ENCODE measurements at places on chromosomes 13 and 19.

DNA sequence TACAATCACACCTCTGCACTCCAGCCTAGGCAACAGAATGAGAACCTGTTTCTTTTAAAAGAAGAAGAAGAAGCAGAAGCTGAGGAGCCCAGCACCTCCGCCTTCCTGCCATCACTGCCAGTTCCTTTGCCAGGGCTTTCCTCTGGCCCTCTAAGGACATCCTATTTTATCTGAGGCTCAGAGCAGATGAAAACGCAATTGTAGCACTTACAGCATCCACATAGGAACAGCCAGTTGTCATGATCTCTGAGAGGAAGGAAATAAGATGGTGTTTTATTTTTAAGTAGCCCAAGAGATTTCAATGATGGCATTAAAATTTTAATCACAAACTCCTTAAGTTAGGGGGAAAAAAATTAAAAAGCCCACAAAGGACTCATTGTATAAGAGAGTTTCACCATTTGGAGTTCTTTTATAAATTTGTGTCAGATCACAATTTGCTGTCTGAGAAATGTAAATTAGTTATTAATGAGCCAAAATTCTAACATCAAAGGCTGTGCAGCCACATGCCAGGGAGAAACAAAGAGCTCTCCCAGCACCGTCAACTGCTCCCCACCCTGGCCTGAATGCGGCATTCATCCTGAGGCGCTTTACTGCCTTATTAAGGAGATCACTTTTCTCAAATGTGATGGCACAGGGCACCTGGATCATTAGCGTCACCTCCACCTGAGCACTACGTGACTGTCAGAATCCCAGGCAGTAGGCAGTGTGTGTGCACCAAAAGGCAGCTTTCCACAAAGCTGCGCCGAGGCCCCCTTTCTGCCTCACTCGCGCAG is 393.0 kb downstream of the FOXO1 start:
- DNase-seq = no peak

GRCh38 chr13:31444266-31444856 is 244.6 kb downstream of the B3GLCT start:
- DNase-seq = no peak

GRCh38 chr13:43391036-43391435 is 367.6 kb downstream of the DNAJC15 start:
- no peak for DNase-seq

GRCh38 chr19:17473041-17473440 is 2.7 kb downstream of the SLC27A1 start:
- DNase-seq = no peak

DNA sequence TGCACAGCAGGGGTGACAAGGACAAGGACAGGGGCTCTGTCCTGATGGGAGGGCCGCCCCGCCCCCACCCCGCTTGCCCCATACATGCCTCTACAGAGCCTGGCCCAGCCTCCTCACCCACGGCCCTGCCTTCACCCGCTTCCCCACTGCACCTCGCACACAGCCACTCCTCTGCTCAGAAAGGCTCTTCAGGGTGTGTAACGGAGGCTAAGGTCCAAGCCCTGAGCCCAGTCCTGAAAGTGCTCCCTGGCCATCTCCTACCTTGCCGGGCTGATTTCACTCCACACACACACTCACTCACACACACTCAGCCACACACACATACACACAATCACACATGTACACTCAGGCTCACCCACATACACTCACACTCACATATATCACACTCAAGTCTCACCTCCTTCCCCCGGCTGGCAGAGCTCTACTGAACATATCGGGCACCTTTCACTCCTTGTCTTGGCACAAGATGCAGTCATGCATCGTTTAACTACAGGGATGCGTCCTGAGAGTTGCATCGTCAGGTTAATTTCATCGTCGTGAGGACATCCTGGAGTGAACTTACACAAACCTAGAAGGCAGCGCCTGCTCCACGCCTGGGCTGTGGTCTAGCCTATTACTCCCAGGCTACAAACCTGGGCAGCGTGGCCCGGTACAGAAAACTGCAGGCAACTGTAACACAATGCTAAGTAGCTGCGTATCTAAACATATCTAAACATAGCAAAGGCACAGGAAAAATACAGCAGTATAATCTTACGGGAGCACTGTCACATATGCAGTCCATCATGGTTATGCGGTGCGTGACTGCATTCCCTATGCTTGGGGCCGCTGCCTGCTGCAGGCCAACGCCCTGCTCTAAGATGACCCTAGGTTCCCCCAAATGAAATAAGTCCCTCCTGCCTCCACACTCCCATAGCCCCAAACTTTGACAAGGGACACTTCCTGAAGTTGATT is 13.1 kb downstream of the EPS15L1 start:
- peak; percentile 13 for DNase-seq

GRCh38 chr19:17333611-17334413 is 843 bp downstream of the ANO8 start:
- DNase-seq = peak; percentile 48

DNA sequence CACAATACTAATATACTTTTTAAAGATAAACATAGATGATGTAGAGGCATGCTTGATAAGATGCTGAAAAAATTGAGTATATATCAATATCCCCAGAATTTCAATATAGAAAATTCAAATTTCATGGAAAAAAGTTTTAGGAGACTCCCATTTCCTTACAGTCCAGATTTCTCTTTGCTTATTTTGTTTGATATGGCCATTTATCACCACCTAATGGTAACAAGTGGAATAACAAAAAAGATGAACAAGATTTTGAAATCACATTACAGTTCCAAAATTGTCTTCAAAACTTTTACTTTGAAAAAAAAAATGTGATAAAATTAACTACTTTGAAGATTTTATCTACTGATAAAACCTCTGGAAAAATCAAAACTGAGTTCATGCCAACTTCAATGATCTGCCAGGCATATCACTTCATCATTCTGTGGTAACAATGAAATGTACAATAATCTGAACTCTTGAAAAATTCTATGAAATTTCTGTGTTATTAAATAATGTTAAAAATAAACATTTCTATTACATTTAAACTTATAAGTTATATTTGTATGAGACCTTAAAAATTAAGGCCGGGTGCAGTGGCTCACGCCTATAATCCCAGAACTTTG is 17.5 kb downstream of the MIPEP start:
- DNase-seq = no peak

DNA sequence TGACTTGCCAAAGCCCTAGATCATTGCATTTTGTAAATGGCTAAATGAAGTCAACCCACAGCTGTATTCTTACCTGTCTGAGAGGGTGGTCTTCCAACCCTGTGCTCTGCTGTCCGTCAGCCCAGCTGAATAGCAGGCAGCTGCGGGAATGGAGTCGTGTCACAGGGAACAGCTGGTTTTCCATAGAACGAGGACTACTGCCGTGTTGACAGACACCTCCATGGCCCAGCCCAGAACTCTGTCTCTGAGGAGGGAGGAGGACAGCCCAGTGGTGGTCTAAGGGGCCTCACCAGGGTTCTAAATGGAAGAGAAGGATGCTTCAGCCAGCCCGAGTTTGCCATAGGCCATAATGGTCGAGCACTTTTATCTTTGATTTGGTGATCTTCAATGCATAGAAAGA is 110.7 kb downstream of the SLC7A1 start:
- no peak for DNase-seq

DNA sequence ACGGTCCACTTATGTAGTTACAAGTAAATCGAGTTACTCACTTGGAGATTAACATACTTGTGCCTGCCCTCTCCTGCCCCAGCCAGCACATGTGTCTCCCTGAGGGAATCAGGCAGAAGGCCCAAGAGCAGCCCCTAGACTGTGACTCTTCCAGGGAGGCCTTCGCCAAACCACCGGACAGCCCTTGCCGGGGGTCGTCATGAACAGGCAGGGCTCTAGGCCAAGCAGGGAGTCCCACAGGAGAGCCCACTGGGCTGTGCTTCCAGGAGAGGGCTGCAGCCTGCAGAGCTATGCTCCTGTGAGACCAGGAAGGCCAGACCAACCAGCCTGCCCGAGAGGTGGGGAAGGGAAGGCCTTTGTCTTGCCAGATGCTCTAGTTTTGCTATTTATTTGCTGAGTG is 283.3 kb downstream of the FOXO1 start:
- no peak for DNase-seq

DNA sequence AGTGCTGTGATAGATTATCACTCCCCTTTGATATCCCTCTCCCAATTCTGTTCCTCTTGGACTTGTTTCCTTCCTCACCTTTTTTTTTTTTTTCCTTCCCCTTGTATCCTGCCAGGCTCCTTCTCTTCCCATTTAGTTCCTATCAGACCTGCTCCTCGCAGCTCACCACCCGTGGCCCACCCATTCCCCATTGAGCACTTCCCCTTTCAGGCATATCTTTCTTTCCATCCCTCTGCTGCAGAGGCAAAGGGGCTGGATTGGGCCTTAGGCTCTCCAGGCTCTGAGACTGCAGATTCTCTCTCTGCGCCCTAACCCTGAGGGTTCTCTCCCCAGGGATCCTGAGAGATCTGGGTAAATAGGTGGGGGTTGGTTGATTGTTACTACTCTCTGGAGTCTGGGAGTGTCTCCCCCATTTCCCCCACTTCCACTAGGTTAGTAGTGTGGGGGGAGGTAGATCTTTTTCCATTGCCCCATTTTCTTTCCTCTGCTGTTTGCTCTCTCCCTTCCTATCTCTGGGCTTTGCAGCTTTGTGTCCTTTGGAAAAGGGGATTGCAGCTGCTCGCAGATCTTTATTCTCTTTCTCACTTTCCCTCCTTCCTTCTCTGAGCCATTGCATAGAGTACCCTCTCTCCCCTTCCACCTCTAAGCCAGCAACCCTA is 2.3 kb downstream of the ARHGAP35 start:
- no peak for DNase-seq

GRCh38 chr19:42023121-42023942 is 29.3 kb upstream of the ATP1A3 start:
- DNase-seq = no peak

DNA sequence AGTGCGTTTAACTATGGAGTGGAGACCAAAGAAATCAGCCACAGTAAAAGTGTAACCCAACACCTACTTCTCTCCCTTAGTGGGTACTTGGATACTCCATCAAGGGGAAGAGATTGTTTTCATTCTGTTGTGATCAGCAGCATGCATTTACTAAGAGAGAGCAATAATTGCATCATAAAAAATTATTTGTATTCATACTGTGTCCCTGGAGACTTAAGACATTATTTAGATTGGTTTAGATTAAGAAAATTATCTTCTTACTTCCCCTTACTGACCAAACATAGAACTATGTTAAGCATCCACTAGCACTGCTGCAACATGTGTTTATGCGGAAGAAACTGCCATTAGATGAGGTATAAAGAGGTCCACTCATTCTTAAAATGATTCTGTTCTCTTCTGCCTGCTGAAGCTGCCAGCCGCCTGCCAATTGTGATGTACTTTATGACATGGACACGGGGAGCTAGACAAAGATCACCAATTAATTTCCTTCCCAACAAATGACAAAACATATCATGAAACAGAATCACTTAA is 738.5 kb downstream of the DIAPH3 start:
- DNase-seq = peak; percentile 72

DNA sequence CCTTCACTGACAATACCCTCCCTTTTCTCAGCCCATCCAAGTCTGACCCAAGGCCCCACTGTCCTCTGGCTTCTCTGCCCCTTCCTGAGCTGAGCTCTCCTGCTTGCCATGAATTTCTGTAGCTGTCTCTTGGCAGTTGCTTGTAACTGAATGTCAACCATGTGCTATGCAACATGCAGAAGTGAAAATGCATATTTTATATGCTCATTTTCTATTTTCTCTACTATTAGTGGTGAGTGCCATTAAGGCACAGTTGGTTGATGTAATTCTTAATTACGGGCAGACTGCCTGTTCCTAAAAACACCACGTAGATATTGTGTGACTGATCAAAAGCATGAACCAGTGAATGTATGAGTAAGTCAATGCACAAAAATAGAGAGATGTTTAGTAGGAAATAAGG is 29.6 kb downstream of the TNFSF11 start:
- DNase-seq = no peak

DNA sequence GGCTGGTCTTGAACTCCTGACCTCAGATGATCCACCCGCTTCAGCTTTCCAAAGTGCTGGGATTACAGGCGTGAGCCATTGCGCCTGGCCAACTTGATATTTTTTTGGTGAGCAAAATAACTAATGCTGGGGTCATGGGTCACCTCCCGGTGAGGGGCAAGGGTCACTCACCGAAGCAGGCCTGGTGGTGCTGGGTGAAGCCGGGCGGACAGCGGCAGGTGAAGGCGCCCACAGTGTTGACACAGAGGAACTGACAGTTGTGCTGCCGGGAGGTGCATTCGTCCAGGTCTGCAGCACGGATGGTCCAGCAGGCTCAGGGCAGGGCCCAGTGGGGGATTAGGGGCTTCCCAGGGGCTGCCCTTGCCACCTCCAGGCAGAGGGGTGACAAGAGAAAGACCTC is 28.3 kb downstream of the CCL25 start:
- no peak for DNase-seq

DNA sequence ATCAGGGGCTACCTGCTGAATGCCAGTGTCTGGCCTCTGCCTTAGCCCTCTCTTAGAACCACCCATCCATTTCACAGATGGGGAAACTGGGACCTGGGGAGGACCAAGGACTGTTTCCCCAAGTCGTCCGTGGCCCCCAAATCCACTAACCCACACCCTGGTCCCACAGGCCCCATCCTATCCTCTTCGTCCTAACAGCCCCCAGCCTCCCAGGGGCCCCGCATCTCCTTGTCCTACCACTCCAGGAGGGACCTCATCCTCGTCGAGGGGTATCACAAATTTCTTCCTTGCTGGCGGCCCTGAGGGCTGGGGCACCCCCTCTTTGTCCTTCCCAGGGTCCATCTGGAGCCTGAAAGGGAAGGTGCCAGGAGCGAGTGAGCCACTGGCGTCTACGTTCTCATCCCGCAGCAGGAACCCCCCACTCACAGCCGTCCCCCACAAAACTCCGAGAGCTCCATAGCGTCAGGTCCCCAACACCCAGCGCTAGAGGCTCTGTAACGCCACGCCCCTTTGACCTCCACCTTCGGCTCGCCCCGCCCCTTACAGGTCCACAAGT is 606 bp downstream of the ERCC1 start:
- no peak for DNase-seq

GRCh38 chr13:39712626-39713025 is 57.2 kb downstream of the COG6 start:
- no peak for DNase-seq
